ENCODE measurements at places on chromosomes 11 and 22. TPM values are rescaled to one million over a fixed set of nuclear protein-coding genes. Genes with fewer than 3 reads are reported as not detected.

DNA sequence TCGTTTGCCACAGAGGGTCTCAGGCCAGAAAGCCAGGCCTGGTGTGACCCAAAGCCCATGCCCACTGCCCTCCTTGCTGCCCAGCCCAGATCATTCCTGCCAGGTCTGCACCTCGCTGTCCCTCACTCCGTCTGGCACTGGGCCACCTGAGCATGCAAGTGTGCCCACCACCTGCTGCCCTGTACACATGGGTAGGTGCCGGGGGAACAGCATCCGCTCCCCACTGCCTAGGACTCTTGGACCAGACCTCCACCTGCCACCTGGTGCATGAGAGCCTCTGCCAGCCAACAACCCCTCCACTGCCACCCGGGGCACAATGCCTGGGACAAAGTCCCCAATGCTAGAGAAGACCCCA is 12.5 kb downstream of the MGAT3 start:
- H3K36me3 ChIP-seq = no peaks in the 10 kb centered on the region
- H3K4me3 ChIP-seq = no peak overlapping the region
- H3K27me3 ChIP-seq = no peaks in the 10 kb centered on the region
- no peak overlapping the region for H3K27ac ChIP-seq
- H3K4me1 ChIP-seq = peaks cover 10% of the 10 kb centered on the region
- no peak for DNase-seq

- DNase-seq = no peak
- H3K27me3 ChIP-seq = peaks cover 4% of the 10 kb centered on the region
Observed at GRCh38 chr11:82315093-82315492, 418.6 kb downstream of the FAM181B start.

- peaks cover 2% of the 10 kb centered on the region for H3K36me3 ChIP-seq
- DNase-seq = no peak
- H3K4me1 ChIP-seq = no peaks in the 10 kb centered on the region
- no peaks in the 10 kb centered on the region for H3K27me3 ChIP-seq
- no peak overlapping the region for H3K27ac ChIP-seq
- H3K4me3 ChIP-seq = no peak overlapping the region
Observed at GRCh38 chr11:12914400-12914912, 94.7 kb upstream of the RASSF10 start.

- H3K36me3 ChIP-seq = no peaks in the 10 kb centered on the region
- no peak overlapping the region for H3K27ac ChIP-seq
- peaks cover 5% of the 10 kb centered on the region for H3K27me3 ChIP-seq
- DNase-seq = no peak
- H3K4me3 ChIP-seq = no peak overlapping the region
- H3K4me1 ChIP-seq = no peaks in the 10 kb centered on the region
Observed at GRCh38 chr22:35155403-35156025, 89.6 kb downstream of the ISX start.

DNA sequence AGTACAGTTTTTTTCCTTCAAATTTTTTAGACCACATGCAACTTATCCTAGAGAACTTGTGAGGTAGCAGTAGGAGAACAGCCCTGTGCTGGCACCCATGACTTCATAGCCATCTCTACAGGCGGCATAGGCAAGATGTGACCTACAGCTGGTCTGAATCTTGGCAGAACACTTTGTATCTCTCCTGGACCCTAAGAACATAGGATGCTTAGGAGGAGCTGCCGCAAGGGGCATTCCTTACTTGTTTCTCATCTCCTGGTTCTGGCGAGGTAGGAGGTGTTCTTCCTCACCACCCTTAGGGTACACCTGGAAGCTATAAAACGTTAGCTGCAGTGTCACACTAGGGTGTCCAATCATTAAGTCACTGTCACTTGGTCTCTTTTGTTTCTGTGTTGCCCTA is 16.4 kb downstream of the CWC15 start:
- no peaks in the 10 kb centered on the region for H3K27me3 ChIP-seq
- H3K4me3 ChIP-seq = no peak overlapping the region
- no peak for DNase-seq
- peaks cover 17% of the 10 kb centered on the region for H3K36me3 ChIP-seq

DNA sequence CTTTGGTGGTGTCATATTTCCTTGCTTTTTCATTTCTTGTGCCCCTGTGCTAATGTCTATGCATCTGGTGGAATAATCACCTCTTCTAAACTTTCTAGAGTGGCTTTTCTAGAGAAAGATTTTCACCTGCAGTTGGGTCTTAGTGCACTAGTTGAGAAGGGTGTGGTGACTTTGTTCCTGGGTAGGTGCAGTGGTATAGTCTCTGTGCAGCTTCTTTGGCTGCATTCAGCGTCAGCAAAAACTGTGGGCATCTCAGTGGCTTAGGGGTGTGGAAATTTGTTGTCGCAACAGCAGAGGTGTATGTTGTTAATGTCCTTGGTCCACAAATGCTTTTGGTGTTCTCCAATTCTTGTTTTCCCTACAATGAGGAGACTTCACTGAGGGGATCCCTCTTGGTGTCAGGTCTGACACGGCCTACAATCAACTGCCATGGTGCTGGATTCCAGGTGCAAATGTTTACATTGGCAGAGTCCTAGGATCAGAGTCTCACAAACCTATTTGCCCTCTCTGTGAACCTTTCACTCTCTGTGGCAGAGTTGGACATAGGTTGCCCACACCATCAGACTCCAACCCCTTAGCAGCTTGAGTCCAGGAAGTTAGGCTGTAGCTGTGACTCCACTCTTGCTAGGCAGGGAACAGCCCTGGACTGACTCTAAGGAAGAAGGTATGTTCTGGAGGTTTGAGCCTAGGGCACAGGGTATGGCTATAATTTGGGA is 48.8 kb downstream of the GDPD4 start:
- H3K4me1 ChIP-seq = peaks cover 9% of the 10 kb centered on the region
- H3K4me3 ChIP-seq = peak overlapping the region; percentile 2
- no peak for DNase-seq
- no peaks in the 10 kb centered on the region for H3K27me3 ChIP-seq
- H3K27ac ChIP-seq = peak overlapping the region; percentile 85

DNA sequence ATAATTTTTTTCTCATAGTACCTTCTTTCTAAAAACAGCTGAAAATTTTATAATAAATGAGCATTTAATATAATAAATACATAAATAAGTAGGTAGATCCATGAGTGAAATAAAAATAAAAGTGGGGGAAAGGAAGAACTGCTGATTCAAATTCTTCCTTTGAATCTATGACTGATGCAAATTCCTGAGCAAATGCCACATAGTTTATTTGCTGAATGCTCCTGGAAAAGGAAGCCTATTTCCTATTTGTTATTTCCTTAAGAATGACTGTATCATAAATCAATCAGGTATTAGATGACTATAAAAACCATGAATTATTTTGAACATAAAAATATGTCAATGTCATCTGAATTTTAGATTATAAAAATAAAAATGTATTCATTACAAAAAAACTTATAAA is 16.6 kb downstream of the BTBD10 start:
- no peak overlapping the region for H3K4me3 ChIP-seq
- no peak overlapping the region for H3K27ac ChIP-seq
- no peak for DNase-seq
- H3K36me3 ChIP-seq = no peaks in the 10 kb centered on the region
- no peaks in the 10 kb centered on the region for H3K27me3 ChIP-seq
- peaks cover 10% of the 10 kb centered on the region for H3K4me1 ChIP-seq

GRCh38 chr11:93481696-93482095 is 61.5 kb downstream of the SMCO4 start:
- peaks cover 9% of the 10 kb centered on the region for H3K4me1 ChIP-seq
- H3K4me3 ChIP-seq = no peak overlapping the region

DNA sequence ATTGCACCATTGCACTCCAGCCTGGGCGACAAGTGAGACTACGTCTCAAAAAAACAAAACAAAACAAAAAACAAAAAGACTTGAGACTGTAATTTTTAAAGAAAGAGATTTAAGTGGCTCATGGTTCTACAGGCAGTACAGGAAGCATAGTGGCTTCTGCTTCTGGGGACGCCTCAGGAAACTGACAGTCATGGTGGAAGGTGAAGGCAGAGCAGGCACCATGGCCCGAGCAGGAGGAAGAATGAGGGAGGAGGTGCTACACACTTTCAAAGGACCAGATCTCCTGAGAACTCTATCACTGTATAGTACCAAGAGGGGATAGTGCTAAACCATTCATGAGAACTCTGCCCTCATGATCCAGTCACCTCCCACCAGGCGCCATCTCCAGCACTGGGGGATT is 52.0 kb downstream of the CBL start:
- H3K4me3 ChIP-seq = no peak overlapping the region
- H3K27me3 ChIP-seq = no peaks in the 10 kb centered on the region
- H3K36me3 ChIP-seq = no peaks in the 10 kb centered on the region
- no peaks in the 10 kb centered on the region for H3K4me1 ChIP-seq
- no peak for DNase-seq

DNA sequence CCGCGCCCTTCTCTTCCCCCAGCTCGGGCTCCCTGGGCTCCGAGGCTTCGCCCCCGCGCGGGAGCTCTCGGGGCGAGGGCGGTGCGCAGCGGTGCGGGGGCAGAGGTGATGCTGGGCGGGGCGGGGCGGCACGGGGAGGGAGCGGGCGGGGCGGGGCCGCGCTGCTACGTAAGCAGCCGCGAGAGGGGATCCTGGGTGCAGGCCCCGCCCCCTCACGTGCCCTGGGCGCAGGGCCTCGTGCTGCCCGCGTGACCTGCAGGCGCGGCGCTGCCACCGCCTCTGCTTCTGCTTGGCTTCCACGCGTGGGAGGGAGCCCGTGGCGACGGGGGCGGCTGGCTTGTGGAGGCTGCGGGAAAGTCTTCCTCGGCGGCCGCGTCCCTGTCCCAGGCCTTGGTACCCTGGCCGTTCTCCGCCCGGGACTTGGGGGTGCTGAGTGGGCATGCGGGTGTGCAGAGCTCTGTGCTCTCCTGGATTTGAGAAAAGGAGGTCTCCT is 132.6 kb upstream of the HSD17B12 start:
- no peaks in the 10 kb centered on the region for H3K4me1 ChIP-seq
- H3K36me3 ChIP-seq = no peaks in the 10 kb centered on the region
- H3K4me3 ChIP-seq = peak overlapping the region; percentile 31
- DNase-seq = no peak
- peaks cover 4% of the 10 kb centered on the region for H3K27me3 ChIP-seq

DNA sequence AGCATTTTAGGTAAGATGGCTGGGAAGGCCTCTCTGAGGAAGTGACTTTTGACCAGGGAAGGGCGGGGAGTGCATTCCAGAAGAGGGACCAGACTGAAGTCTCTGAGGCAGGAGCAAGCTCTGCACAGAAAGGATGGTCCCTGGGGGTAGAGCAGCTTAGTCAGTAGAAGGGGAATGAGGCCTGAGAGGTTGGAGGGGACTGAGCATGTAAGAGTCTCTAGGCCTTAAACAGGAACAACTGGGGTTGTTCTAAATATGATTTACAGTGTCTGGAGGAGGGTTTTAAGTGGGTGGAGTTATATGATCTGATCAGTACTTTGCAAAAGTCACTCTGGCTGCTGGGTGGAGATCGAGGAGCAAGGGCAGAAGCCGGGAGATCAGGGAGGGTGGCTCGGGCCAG is 31.7 kb upstream of the TEF start:
- peaks cover 18% of the 10 kb centered on the region for H3K36me3 ChIP-seq
- peaks cover 50% of the 10 kb centered on the region for H3K4me1 ChIP-seq
- no peak overlapping the region for H3K27ac ChIP-seq
- no peak for DNase-seq
- no peaks in the 10 kb centered on the region for H3K27me3 ChIP-seq

DNA sequence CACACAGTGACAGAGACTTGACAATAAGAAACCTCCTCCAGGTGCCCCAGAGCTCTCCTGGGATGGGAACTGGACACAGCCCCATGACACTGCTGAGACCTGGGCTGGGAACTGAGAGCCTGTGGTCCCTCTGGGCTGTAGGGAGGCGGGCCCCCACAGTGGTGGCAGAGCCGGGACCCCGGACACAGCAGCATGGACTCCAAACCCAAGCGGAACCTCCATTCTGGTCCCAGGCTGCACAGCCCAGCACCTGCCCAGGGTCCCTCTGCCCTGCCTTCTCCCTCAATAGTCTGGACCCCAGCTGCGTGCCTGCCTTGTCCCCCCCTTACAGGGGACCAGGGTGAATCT is 8.4 kb upstream of the APOBEC3H start:
- no peak for DNase-seq
- no peaks in the 10 kb centered on the region for H3K27me3 ChIP-seq
- no peaks in the 10 kb centered on the region for H3K36me3 ChIP-seq
- H3K27ac ChIP-seq = no peak overlapping the region

- no peaks in the 10 kb centered on the region for H3K27me3 ChIP-seq
- DNase-seq = no peak
- no peaks in the 10 kb centered on the region for H3K4me1 ChIP-seq
- no peak overlapping the region for H3K4me3 ChIP-seq
Observed at GRCh38 chr11:120622189-120622875, 110.8 kb downstream of the GRIK4 start.

- no peak for DNase-seq
- no peaks in the 10 kb centered on the region for H3K27me3 ChIP-seq
- H3K27ac ChIP-seq = no peak overlapping the region
- H3K36me3 ChIP-seq = no peaks in the 10 kb centered on the region
- no peaks in the 10 kb centered on the region for H3K4me1 ChIP-seq
- H3K4me3 ChIP-seq = no peak overlapping the region
Observed at GRCh38 chr11:27735281-27735680, 35.0 kb upstream of the BDNF start.

DNA sequence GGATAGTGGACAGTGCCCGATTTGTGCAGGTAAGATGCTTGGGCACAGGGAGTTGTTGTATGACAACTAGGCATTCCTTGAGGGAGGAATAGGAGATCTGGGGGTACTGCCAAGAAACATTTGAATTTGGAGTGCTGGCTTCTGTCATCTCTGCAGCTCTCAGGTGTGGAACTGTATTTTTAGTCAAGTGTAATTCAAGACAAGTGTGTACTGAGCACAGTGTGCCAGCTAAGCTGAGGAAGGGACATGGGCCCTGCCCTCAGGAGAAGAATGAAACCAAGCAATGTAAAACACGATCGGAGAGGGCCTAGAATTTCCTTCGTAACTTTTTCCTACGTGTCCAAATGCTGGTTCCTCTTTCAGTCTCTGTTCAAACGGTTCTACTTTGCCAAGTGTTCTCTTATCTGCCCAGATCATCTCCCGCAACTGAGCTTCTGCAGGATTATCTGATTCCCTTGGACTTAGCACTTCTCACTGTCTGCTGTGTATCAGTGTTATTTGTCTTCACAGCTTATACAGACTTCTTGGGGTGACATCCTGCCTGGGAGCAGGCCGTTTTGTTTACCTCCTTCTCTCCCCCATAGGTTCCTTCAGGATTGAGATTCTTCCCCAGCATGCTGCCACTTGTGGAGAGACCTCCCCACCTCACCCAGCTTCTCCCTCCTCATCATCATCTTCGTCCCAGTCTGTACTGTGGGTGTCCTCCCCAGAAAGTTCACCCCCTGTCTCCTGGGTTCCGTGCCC is 27.6 kb downstream of the ART5 start:
- no peaks in the 10 kb centered on the region for H3K4me1 ChIP-seq
- H3K27ac ChIP-seq = no peak overlapping the region
- no peaks in the 10 kb centered on the region for H3K27me3 ChIP-seq
- no peak for DNase-seq

TRIM6 gene
- 5.3 TPM for total RNA-seq

OR52A1 gene
- not detected for total RNA-seq

TECTA gene
- 2.4 TPM for total RNA-seq

CCDC188 gene
- total RNA-seq = not detected
